CD4-positive, alpha-beta T cell treated with Interleukin-21 for 1 hour (primary cell): ENCODE measurements at places on chromosomes 6 and 20.

GRCh38 chr6:148005806-148006205 is 336.8 kb upstream of the SASH1 start:
- DNase-seq, result no peak

GRCh38 chr6:132392270-132392646 is 9.0 kb downstream of the MOXD1 start:
- DNase-seq, result no peak

DNA sequence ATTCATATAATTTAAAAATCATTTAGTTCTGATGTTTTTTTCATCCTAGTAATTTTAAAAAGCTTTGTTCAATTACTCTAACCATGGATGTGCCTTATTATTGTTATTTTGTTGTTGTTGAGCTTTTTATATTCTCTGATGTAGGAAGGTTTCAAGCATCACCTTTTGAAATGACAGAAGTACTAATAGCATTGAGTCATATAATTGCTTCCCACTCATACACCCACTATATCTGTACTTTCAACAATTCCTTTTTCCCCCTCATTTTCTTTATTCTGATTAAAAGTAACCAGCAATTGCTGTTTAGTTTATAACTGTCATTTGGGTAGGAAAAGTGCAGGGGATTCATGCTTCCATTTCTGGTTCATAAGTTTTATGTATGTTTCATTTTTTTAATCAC is 38.6 kb downstream of the DNAH8 start:
- no peak for DNase-seq

GRCh38 chr6:156474507-156475120 is 302.6 kb upstream of the ARID1B start:
- no peak for DNase-seq

DNA sequence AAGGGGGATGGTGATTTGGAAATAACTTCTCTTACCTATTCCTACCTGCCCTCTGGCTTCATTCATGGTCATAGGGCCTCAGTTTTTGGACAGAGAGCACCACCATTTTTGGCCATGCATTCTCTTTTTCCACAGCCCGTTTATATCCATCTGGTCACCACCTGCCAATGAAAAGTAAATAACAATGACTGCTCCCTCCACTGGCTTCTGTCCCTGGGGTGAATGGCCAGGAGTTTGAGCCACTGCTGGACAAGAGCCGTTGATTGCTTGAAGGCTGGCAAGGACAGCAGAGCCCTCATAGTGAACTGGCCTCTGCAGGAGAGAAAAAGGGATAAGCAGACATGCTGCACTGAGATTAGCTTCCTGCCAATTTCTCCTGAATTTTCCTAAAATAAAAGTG is 261.8 kb downstream of the ADGB start:
- DNase-seq, result no peak

GRCh38 chr6:157497579-157497978 is 116.6 kb downstream of the ZDHHC14 start:
- DNase-seq, result no peak

DNA sequence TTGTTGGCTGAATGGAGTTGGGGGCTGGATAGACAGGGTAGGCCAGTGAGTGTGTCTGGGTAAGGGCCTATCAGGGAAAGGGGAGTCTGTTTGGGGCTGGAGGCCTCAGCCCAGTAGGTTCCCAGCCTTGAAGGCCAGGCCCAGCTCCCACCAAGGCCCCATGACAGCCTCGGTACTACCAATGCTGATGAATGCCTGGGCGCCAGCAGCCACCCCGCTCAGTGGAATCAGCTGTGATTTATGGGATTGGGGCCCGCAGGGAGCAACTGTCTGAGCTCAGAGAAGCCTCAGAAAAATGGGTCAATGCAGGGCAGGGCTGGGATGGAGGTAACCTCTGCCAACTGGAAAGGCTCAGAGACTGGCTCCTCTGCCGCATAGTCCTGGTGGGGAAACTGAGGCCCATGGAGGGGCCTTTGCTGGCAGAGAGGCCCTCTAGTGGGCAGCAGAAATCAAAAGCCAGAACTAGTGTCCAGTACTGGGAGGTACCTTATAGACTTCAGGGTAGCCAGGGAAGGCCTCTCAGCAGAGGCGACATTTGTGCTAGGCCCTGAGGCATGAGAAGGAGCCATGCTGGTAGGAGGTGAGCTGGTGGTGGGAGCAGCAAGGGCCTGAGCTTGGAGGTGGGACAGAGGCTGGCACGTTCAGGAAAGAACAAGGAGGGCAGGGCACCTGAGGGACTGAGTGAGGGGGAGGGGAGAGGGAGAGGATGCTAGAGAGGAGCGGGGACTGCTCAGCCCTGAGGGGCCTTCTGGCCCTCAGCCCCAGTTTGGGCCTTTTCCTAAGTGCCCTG is 36.4 kb downstream of the DLGAP4 start:
- DNase-seq, result no peak

- no peak for DNase-seq
Observed at GRCh38 chr20:7723284-7723683, 217.0 kb downstream of the HAO1 start.

DNA sequence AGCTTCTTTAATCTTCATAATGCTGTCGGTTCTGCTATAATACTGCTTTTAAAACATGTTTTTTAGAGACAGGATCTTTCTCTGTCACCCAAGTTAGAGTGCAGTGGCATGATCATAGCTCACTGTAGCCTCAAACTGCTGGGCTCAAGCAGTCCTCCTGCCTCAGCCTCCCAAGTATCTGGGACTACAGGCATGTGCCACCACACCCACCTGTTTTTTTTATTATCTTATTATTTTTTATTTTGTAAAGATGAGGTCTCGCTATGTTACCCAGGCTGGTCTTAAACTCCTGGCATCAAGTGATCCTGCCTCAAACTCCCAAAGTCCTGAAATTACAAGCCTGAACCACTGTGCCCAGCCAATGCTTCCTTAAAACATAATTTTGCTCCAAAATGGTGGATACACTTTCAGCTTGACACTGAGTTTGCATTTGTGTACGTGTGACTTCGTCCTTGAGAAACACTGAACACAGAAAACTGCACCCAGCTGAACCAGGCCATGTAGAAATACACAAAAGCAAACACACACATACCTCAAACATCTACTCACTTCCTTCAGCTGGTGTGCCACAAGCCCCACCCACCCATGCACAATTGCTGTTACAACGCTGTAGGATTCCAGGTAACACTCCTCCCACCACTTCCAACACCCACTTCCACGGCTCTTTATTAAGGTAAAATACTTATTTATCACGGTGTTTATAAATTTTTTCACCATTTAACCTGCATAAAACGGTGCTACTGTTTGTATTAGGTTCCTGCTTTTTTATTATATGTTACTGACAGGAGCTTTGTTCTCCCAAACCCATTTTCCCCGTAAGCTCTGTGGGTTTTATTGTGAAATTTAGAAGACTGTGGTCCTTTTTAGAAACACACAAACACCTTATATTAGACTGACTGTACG is 109.1 kb downstream of the TSHZ2 start:
- peak; percentile 46 for DNase-seq

DNA sequence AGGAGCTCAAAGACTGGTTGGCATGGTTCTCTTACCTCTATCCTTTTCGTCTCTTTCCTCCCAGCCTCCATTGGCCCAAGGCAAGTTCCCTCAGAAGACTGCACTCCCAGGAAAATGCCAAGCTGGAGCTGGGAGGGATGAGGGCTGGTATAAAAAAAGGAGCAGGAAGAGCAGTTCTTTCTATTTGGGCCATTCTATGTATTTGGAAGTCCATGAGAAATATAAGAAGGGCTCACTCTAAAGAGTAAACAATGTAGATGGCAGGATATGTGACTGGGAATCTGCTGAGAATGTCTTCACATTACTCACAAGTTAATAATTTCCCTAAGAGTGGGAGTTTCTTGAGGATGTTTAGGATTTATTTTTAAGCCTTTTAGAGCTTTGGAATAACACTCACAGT is 36.6 kb upstream of the ADTRP start:
- no peak for DNase-seq

DNA sequence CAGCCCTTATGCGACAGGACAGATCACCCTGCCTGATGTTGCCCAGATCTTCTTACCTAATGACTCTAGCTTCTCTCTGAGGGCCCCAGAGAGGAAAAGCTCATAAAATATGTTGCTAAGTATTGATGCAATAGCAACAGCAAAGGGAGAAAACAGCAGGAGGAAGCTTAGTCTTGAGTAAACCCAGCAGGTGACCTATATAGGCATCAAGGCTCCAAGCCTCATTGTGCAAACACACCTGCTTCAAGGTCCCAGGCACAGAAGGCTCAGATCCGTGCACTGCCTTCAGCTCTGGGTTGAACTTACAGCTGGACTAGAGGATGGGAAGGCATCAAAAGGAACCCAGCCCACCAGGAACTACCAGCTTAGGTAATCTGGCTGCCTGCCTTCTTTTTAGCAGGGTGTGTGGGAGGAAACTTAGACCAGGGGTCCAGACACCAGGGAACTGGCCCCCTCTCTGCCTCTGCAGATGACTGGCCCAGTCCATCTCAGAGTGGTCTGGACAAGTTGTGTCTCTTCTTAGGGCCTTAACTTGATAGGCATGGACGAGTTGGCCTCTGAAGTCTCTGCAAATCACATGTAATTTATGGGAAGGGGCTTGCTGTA is 34.4 kb downstream of the TGM3 start:
- no peak for DNase-seq

GRCh38 chr6:99879431-99879830 is 114.6 kb downstream of the MCHR2 start:
- no peak for DNase-seq

DNA sequence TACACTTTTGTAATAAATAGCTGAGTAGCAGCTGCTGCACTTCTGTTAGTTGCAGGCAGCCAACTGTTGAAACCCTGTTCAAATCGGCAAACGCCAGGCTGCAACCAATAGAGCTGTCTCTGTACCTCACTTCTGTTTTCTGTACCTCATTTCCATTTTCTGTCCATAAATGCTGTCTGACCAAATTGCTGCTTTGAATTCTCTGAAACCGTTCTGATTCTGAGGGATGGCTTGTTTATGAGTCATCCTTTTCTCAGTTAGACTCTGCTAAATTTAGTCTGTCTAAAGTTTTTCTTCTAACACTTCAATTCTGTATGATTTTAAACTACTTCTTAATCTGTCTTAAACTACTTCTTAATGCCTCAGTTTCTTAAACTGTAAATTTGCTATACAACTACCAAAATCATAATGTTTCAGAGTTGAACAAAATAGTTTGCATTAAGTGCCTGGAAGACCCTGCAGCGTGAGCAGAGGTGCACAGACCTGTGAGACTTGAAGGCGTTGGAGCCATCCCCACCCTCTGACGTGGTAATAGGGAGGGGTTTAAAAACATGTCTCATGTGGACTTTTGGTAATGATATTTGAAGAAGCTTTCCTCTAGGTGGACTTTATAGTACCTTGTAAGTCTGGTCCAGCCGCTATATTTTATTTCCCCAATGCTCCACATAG is 9.6 kb downstream of the BTNL2 start:
- DNase-seq, result no peak

DNA sequence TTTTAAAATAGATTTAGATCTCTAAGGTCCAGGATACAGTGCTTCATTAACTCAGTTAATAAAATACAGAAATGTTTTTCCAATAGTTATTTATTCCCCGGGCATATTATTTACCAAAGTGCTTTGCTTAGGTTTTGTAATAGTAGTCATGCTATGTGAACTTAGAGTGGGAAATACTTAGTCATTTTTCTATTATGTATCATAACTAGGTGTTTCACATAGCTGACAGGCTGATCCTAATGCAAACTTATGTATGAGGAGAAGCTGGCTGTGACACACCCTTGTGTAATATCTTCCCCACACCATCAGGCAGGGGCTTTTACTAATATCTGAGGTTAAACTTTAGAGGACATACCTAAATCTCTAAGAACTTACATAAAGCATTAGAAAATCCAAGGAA is 277.7 kb upstream of the RIMS1 start:
- DNase-seq, result no peak

- no peak for DNase-seq
Observed at GRCh38 chr6:144317736-144318135, 32.6 kb downstream of the UTRN start.

- DNase-seq, result no peak
Observed at GRCh38 chr20:47354714-47355488, 1.6 kb downstream of the ZMYND8 start.

- DNase-seq, result no peak
Observed at GRCh38 chr6:81475646-81476045, 276.8 kb downstream of the TENT5A start.

DNA sequence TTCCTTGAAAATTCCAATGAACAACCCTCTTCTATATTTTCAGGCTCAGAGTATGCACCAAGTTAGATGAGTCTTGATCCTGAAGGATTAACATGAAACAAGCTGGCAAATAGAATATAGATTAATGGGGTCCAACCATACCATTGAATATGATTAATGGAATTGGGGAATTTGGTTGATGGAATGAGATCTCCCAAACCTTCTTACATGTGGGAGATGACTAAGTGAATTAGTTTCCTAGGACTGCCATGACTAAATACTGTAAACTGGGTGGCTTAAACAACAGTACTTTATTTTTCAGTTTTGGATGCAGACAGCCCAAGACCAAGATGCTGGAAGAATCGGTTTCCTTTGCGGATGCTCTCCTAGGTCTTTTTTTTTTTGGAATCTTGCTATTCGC is 347.0 kb downstream of the QKI start:
- no peak for DNase-seq

DNA sequence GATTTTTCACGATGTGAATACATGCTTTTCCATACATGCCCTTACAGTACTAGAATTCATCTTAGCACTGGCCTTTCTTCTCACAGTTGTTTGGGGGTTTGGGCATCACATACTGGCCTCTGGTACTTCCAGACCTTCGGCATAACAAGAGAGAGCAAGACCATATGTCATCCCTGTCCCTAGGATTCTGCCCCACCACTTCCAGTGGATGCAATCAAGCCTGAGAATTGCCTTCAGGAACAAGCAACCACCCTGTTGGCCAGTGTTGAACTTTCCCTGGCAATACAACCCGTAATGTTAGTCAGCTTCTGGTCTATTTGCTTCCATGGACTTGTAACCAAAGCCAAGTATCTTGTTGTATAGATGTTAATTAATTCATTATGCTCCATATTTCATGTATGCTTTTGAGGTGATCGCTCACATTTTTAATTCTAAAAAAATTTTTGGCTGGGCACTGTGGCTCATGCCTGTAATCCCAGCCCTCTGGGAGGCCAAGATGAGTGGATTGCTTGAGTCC is 15.4 kb upstream of the SLPI start:
- no peak for DNase-seq

- DNase-seq, result peak; percentile 30
Observed at GRCh38 chr6:130848945-130849344, 21.7 kb downstream of the SMLR1 start.

GRCh38 chr6:16438718-16439591 is 200.6 kb downstream of the GMPR start:
- peak; percentile 53 for DNase-seq

- no peak for DNase-seq
Observed at GRCh38 chr6:91780270-91780669, 1193.4 kb upstream of the MAP3K7 start.

GRCh38 chr6:8100159-8100854 is 2.0 kb downstream of the EEF1E1 start:
- no peak for DNase-seq

GRCh38 chr6:33679761-33680160 is 31.7 kb downstream of the UQCC2 start:
- DNase-seq, result no peak

DNA sequence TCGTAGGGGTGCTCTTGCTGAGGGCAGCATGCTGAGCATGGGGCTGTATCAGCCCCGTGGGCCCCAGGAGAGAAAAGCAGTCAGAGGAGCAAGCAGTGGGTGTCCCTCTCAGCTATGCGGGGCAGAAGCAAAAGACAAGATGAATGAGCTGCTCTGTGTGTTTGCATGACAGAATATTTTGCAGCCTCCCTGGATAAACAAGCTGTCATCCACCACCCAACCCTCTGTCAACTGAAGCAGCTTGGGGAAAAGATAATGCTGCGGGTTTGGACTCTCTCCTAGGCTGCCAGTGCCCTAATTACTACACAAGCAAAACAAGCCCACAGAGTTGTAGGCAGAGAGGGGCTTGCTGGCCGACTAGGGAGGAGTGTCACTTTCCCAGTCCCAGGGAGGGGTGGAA is 82.3 kb upstream of the PTPRT start:
- DNase-seq, result no peak
